Thyroid gland (tissue), 4 donors: ENCODE measurements at places on chromosomes 12 and 14. TPM values are rescaled to one million over a fixed set of nuclear protein-coding genes. Genes with fewer than 3 reads are reported as not detected.

DNA sequence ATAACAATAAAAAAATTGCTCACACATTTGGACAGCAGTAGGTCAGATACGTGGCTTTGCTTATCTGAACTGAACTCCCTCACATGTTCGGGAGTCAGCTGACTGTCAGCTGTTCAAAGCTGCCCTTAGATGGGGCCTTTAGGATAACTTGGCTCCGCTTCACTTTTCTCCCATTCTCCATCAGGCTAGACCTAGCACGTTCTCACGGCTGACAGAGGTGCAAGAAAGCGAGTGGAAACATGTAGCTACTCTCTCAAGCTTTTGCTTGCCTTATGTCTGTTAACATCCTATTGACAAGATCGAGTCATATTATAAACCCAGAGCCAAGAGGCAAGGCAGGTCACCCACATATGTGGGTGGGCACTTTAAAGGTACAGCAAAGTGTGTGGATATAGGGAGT lies 112.0 kb upstream of the PDZRN4 start:
- DNase-seq, result no peak

GRCh38 chr14:69548566-69548965 lies 26.1 kb downstream of the CCDC177 start:
- DNase-seq, result no peak

Gene VRK1
- 12.4 TPM for total RNA-seq

Gene IL26
- total RNA-seq, result not detected

Gene GNB3
- 1.6 TPM for total RNA-seq

Gene VEZT
- total RNA-seq, result 149 TPM

Gene HOXC6
- not detected for total RNA-seq

Gene IL22
- not detected for total RNA-seq

DNA sequence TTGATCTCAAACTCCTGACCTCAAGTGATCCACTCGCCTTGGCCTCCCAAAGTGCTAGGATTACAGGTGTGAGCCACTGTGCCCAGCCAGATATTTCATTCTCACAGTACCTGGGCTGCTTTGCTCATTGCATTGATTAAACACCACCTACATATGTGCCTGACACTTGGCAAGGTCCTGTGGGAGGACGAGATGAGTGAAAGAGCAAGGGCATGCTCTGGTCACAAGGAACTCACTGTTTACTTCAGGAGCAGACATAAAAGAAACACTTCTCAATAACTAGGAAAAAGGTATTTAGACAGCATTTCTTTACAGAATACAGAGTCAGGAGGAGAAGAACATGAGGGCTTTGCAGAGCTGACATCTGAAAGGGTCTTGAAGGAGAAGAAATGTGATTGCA lies 91.7 kb downstream of the TMCC3 start:
- DNase-seq, result no peak

DNA sequence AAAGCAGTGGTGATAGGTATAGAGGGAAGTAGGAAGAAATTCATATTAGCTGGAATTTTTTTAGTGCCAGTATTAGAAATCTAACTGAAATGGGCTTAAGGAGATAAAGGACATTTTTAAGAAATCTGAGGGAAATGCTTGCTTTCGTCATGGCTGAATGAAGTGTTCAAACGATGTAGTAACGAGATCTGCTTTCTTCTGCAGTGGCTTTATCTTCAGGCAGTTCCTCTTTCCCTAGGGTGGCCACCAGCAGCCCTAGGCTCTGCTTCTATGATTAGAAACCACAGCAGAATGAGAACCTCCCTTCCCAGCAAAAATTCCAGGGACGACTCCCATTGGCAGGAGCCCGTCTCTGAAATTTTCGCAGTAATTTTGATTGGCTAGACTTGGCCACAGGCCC lies 163.9 kb upstream of the FRMD6 start:
- DNase-seq, result no peak

Gene SLC38A2
- 210 TPM for total RNA-seq

DNA sequence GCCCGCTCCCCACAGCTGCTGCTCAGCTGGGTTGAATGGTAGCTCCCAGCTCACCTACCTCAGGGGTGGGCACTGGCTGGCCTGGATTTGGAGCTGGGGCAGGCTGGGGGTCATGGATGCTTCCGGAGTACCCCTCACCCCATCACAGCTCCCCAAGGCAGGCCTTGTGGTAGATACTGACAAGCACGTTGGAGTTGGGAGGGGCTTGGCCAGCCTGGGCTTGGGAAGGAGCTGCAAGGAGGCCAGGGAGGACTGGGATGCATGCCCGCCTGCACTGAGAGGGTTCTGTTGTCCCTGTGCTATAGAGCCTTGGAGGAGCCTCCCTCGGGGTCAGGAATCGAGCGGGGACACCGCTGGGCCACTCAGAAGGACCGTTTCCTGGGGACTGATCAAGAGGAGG lies 14.2 kb downstream of the TMEM63C start:
- no peak for DNase-seq

DNA sequence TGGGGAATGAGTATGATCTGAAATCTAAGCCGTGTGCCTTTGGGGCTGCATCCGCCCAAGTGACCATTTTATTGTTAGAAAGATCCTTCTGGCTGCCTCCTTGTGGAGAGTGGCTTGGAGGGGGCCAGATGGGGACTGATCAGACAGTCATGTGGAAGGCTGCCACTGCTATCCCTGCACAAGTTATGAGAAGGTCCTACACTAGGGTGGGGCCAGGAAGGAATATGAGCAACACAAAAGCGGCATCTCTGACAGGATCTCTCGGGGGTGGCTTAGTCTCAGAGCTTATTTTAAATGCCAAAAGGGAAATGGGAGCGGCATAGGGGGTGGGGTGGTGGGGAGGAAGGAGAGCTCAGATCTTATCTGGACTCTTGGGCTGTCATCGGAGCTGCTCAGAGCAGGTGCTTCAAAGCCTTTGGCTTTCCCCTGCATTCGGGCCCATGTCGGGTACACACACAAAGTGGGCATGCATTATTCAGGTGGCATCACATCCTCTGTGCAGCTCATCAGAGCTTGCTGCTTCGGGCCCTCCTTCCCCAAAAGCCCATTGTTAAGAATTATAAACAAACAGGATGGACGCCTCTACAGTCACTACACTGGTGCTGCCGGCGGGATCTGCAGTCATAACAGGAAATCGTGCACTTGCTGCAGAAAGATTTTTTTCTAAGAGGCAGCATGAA lies 805.4 kb downstream of the VRK1 start:
- DNase-seq, result no peak

DNA sequence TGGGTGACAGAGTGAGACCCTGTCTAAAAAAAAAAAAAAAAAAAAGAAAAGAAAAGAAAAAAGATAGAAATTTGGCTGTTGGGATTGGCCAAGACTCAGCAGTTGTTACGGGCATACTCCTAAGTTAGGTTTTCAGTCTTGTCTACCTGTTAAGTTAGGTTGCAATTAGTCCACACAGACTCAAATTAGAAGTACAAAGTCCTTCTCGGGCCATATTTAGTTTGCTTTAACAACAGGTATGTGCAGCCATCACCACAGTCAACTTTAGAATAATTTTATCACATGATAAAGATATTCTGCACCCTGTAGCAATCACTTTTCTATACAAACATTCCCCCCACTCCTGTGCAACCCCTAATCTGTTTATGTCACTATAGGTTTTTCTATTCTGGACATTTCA lies 85.2 kb downstream of the WNK1 start:
- no peak for DNase-seq

Gene PRKD1
- 13.4 TPM for total RNA-seq

Gene PTPN21
- 40.0 TPM for total RNA-seq

DNA sequence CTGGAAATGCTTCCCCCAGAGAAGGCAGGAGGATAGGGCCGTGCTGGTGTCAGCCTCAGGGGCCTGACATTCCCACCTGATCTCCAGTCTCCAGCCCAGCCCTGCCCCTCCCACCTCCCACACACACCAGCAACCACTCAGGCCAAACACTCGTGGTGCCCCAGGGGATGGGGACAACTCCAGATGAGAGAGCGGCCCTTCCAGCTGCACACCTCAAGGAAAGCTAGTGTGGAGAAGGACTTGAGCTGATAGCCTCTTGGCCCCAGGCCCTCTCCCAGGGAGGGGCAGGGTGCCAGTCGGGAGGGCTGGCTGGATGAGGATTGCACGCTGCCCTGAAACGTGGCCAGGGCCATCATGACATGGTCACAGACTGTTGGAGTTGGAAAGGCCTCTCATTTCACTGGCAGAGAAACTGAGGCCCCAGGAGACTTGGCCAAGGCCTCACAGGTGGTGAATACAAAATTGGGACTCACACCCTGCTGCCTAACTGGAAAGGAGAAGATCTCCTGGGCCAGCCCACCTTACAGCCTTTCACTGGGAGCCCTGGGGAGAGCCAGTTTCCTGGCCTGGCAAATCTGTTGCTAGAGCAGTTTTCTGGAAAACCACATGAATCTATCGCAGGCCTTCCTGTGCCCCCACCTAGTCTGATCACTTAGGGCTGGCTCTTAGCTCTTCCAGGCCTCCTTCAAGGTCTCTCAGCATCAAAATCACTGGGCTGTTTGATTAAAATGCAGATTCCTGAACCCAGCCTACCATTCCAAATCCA lies 52.1 kb downstream of the IRF2BPL start:
- DNase-seq, result peak; percentile 96

Gene OR6C2
- total RNA-seq, result not detected

DNA sequence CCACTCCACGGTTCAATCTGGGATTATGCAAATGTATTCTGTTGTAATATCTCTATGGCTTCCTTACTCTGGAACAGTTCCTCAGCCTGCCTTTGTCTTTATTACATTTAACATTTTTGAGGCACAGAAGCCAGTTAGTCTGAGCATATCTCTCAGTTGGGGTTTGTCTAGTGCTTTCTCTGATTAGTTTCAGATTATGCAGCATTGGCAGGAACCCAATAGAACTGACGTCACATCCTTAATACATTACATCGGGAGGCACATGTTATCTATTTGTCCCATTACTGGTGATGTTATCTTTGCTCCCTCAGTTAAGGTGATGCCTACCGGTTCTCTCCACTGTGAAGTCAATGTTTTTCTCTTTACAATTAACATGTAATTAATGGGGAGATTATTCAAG lies 62.4 kb downstream of the PPM1A start:
- DNase-seq, result no peak

DNA sequence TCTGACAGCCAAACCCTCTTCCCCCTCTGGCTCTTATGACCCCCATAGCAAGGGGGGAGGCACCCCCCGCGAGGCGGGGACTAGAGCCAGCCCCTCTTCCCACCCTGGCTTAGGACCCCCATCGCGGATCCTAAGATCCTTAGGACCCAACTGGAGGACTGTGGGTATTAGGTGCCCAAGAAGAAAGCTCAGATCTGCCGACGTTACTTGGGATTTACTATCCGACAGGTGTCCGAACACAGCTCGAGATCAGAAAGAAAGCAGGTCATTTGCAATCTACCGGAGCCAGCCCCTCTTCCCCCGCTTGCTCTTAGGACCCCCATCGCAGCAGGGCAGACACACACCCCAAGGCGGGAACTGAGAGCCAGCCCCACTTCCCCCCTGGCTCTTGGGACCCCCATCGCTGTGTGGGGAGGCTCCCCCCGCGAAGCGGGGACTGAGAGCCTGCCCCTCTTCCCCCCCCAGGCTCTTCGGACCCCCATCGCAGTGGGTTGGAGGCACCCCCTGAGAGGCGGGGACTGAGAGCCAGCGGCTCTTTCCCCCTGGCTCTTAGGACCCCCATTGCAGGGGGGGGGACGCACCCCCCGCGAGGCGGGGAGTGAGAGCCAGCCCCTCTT lies 46.8 kb downstream of the DDX11 start:
- no peak for DNase-seq

Gene NDUFB1
- 263 TPM for total RNA-seq

- no peak for DNase-seq
These were observed 444.9 kb upstream of the FOXG1 start for GRCh38 chr14:28321475-28322244.

- DNase-seq, result no peak
These were observed 101.7 kb upstream of the PARP11 start for GRCh38 chr12:3974883-3975282.

DNA sequence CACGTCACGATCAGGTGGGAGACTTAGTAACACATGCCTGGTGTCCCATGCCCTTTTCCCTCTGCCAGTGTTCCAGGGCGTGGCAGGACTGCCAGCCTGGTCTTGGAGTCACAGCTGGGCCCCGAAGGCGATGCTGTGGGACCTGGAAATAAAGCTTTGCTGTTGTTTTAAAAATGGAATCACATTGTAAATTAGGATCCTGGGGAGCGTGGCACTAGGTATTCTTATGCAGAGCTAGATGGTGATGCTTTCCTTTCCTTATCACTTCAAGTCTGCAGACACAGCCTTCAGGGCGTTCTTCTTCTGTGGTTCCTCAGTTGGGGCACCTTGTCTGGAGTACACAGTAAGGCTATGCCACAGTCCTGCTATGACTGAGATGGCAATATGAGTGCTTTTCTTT lies 64.6 kb downstream of the BICD1 start:
- no peak for DNase-seq

- DNase-seq, result no peak
These were observed 15.2 kb upstream of the RXYLT1 start for GRCh38 chr12:63764481-63764880.

Gene SMIM10L1
- total RNA-seq, result 14.0 TPM

DNA sequence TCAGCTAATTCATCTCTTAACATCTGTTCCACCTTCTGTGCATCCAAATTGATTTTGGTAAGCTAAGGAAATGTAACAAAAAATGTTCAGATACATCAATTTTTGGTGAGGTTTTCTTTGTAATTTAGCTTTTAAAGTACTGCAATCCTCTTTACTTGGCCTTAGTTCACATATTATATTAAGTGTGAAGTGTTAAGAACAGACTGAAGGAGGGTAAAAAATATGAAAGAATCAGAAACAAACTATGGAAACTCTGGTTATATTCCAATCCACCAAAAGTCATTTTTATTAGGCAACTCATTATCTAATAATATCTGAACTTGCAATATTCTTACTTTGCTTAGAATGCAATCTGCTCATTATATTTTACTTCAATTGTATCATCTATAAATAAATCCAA lies 49.1 kb downstream of the CEP290 start:
- no peak for DNase-seq

Gene ZBTB42
- 14.7 TPM for total RNA-seq

DNA sequence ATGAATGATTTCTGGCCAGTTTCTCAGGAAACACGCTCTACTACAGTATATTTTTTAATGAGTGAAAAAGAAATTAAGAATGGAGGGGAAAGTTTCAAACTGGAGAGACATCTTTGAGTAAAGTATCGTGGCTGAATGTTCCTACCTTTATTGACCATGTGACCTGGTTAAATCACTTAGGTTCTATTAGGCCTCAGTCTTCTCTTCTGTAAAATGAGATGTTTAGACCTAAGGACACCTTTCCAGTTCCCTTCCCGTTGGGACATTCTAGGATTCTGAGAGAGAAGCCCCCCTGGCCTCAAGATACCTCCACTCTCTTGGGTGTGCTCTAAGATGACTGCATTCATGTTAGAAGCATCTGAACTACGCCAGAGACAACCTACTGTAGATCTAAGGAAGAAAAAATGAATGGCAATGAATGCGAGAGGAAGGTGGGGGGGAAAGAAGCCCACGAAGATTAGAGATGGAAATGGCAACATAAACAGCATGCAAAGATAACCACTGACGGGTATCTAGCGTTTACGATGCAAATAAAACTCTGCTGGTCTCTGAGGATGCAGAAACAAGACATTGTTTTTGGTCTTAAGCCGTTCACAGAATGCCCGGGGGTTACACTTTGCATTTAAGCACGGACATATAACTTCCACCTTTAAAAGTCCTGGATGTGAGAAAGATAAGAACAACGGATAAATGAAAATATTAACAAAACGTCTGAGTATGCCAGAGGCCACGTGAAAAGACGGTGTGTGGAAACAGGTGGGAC lies 599 bp upstream of the CPSF6 start:
- DNase-seq, result no peak

Gene CLEC9A
- not detected for total RNA-seq

Gene KLHDC1
- total RNA-seq, result 14.8 TPM

Gene LRP1-AS
- total RNA-seq, result not detected
